Body of pancreas (tissue), 4 donors: ENCODE measurements at places on chromosomes 11 and 22. TPM values are rescaled to one million over a fixed set of nuclear protein-coding genes. Genes with fewer than 3 reads are reported as not detected.

GRCh38 chr11:106286881-106287504, 209.5 kb downstream of the AASDHPPT start:
- H3K36me3 ChIP-seq, result no peaks in the 10 kb centered on the region
- DNase-seq, result no peak
- no peaks in the 10 kb centered on the region for H3K4me1 ChIP-seq

DNA sequence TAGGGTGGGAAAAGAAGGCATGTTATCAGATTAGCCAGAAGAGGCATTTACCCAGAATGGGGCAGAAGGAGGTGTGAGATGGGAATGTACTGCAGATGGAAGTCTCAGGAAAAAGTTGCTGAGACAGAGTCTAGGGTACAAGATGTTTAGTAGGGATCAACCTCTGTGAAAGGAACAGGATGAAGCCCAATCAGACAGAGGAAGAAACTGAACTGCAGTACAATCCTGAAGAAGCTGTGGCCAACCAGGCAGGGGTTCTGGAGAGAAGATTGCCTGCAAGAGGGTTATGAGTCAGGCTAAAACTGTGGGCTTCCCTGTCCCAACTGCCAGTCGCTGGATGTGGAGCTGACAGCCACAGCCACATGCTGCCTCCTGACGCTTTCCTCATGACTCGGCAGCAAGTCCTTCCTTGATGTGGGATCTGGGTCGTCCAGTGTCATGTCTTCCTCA, 64.0 kb downstream of the CWC15 start:
- no peak for DNase-seq
- H3K4me3 ChIP-seq, result no peak overlapping the region
- H3K27ac ChIP-seq, result no peak overlapping the region
- H3K27me3 ChIP-seq, result no peaks in the 10 kb centered on the region
- H3K4me1 ChIP-seq, result no peaks in the 10 kb centered on the region

GRCh38 chr11:110097459-110098012, 4.3 kb downstream of the ZC3H12C start:
- H3K27ac ChIP-seq, result no peak overlapping the region
- H3K4me1 ChIP-seq, result no peaks in the 10 kb centered on the region
- no peak for DNase-seq
- no peak overlapping the region for H3K4me3 ChIP-seq
- H3K27me3 ChIP-seq, result no peaks in the 10 kb centered on the region

- no peaks in the 10 kb centered on the region for H3K4me1 ChIP-seq
- no peaks in the 10 kb centered on the region for H3K27me3 ChIP-seq
- no peaks in the 10 kb centered on the region for H3K36me3 ChIP-seq
- no peak for DNase-seq
- H3K4me3 ChIP-seq, result no peak overlapping the region
These were observed 47.9 kb downstream of the ASCL2 start for GRCh38 chr11:2222451-2222850.

DNA sequence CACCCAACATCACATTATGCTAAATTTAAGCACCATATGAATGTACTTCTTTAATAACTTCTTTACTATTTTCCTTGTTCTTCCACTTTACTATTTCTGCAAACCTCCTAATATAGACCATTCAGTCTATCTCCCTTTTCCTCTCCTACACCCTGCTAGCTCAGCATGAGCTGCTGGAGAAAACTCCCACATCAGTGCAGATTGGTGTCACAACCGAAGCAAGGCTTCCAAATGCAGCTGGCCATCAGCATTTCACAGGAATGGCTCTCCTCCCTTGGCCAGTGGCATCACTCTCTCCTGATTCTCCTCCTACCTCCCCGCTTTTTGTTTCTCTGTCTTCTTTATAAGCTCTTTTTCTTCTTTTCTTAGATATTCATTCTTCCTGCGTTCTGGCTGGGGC, 118.7 kb upstream of the ZC3H12C start:
- no peaks in the 10 kb centered on the region for H3K27me3 ChIP-seq
- no peaks in the 10 kb centered on the region for H3K36me3 ChIP-seq
- no peak overlapping the region for H3K4me3 ChIP-seq
- H3K4me1 ChIP-seq, result no peaks in the 10 kb centered on the region
- no peak for DNase-seq

Gene APOBEC3C
- 2.6 TPM for total RNA-seq

- no peaks in the 10 kb centered on the region for H3K36me3 ChIP-seq
- H3K27ac ChIP-seq, result no peak overlapping the region
- peaks cover 4% of the 10 kb centered on the region for H3K27me3 ChIP-seq
- no peak for DNase-seq
These were observed 36.9 kb downstream of the MOB2 start for GRCh38 chr11:1449490-1450243.

DNA sequence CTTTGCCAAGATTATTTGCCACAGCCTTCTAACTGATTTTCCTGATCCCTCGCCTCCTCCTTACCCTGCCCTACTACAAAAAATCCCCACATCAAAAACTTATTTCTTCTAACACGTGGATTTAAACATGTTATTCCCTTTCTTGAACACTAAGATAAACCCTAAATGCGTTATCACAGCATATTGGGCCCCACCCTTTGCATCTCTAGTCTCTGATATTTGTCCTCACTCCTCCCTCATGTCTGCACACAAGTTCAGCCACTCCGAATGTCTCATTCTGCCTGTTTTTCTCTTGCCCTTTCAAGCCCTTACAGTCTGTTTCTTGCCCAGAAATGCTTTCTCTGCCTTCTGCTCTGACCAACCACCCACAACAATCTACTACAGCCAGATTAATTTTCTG, 10.6 kb upstream of the ACER3 start:
- no peaks in the 10 kb centered on the region for H3K36me3 ChIP-seq
- H3K4me1 ChIP-seq, result no peaks in the 10 kb centered on the region
- no peaks in the 10 kb centered on the region for H3K27me3 ChIP-seq

- no peaks in the 10 kb centered on the region for H3K4me1 ChIP-seq
- H3K27ac ChIP-seq, result no peak overlapping the region
- no peak overlapping the region for H3K4me3 ChIP-seq
- no peak for DNase-seq
- no peaks in the 10 kb centered on the region for H3K36me3 ChIP-seq
- H3K27me3 ChIP-seq, result no peaks in the 10 kb centered on the region
These were observed 7.2 kb downstream of the KCTD21 start for GRCh38 chr11:78181185-78181584.

DNA sequence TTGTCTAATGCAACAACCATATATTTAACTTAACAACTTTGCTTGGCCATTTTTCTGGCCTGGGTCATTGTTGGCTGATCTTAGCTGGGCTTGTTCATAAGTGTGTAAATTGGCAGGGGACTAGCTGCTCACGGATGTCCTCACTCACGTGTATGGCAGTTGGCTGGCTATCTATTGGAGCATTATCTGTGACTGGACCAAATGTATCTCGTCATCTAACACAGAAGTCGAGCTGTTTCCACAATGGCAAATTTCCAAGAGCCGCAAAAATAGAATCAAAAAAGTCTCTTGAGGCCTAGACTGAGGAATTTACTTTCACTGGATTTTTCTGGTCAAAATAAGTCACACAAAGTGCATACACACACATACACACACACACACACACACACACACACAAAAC, 893.3 kb downstream of the FAM181B start:
- no peaks in the 10 kb centered on the region for H3K36me3 ChIP-seq
- no peaks in the 10 kb centered on the region for H3K27me3 ChIP-seq
- no peaks in the 10 kb centered on the region for H3K4me1 ChIP-seq

GRCh38 chr11:3132831-3133260, 32.3 kb downstream of the OSBPL5 start:
- peak; percentile 2 for DNase-seq
- H3K27me3 ChIP-seq, result no peaks in the 10 kb centered on the region
- no peaks in the 10 kb centered on the region for H3K36me3 ChIP-seq
- H3K4me1 ChIP-seq, result peaks cover 13% of the 10 kb centered on the region

DNA sequence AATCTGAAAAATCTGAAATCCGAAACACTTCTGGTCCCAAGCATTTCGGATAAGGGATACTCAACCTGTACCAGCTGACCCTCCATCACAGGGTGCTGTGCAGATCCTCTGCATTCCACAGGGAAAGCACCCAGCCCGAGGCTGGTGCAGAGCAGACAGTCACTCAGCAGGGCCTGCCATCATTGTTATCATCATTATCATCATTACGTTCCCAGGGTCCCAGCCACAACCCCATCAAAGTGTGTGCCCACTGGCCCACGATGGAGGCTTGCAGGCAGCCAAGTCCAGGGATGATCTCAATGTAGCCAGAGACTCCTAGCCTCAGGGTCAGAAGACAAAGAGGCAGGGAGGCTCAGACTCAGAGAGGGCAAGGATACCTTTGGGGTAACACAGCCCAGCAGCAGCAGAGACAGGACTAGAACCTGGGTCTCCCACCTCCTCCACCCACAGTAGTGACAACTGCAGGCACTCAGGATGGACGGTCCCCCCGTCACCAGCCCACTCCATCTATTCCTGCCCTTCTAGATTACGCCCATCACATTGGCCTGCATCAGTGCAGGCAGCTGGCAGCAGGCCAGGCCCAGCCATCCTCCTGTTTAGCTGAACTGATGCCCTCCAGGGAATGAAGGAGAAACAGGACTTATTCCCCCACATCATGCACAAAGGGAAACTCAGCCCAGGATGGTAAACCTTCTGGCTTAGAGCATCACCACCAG, 10.3 kb downstream of the GAL3ST1 start:
- no peak for DNase-seq
- no peaks in the 10 kb centered on the region for H3K36me3 ChIP-seq
- H3K27ac ChIP-seq, result no peak overlapping the region
- H3K27me3 ChIP-seq, result no peaks in the 10 kb centered on the region
- no peaks in the 10 kb centered on the region for H3K4me1 ChIP-seq

DNA sequence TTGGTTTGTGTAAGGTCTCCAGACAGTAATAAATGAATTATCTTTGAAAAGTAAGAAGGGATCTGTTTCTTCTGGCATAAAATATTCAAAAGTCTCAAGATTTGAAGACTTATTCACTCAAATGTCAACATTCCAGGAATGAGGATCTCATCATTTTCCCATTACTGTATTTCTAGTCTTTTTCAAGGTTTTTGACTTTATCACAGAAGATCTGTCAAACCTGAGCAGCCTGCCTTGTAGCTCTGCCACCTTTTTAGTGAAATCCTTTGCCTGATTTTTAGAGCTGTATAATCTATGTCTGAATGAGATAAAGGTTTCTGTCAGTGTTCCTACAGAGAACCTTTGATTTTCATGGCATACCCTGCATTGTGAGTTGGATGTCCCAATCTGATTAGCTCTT, 4.0 kb downstream of the OR51F2 start:
- no peak overlapping the region for H3K4me3 ChIP-seq
- no peak for DNase-seq
- H3K27me3 ChIP-seq, result no peaks in the 10 kb centered on the region
- no peak overlapping the region for H3K27ac ChIP-seq
- no peaks in the 10 kb centered on the region for H3K36me3 ChIP-seq
- no peaks in the 10 kb centered on the region for H3K4me1 ChIP-seq

- H3K27me3 ChIP-seq, result no peaks in the 10 kb centered on the region
- H3K36me3 ChIP-seq, result no peaks in the 10 kb centered on the region
- no peak overlapping the region for H3K27ac ChIP-seq
- peaks cover 9% of the 10 kb centered on the region for H3K4me1 ChIP-seq
These were observed 35.6 kb upstream of the TMEM123 start for GRCh38 chr11:102488208-102488607.

- H3K36me3 ChIP-seq, result no peaks in the 10 kb centered on the region
- no peaks in the 10 kb centered on the region for H3K27me3 ChIP-seq
- DNase-seq, result no peak
- no peak overlapping the region for H3K4me3 ChIP-seq
- H3K27ac ChIP-seq, result no peak overlapping the region
These were observed 158.5 kb downstream of the ADAMTS15 start for GRCh38 chr11:130606781-130607511.

Gene PISD
- 22.3 TPM for total RNA-seq

Gene OSM
- not detected for total RNA-seq

Gene PANX2
- total RNA-seq, result 3.1 TPM
